HT1080 (cell line): ENCODE measurements at places on chromosomes 5 and 9. TPM values are rescaled to one million over a fixed set of nuclear protein-coding genes. Genes with fewer than 3 reads are reported as not detected.

The ROR2 gene
- 0.03 and 0.29 TPM in 2 replicates for total RNA-seq

The DMGDH gene
- 0.24 TPM in 1 of 2 replicates, not detected in the other for total RNA-seq

GRCh38 chr9:121589986-121590385 lies 61.4 kb upstream of the DAB2IP start:
- no peak for DNase-seq

GRCh38 chr5:122007546-122007945 lies 45.8 kb downstream of the SRFBP1 start:
- DNase-seq: no peak

GRCh38 chr9:136330406-136330990 lies 3.2 kb downstream of the GPSM1 start:
- DNase-seq: no peak
